ENCODE measurements at places on chromosomes 6 and 20.
A peak's percentile ranks its signal among the peaks of the same experiment; 100 is the strongest.

DNA sequence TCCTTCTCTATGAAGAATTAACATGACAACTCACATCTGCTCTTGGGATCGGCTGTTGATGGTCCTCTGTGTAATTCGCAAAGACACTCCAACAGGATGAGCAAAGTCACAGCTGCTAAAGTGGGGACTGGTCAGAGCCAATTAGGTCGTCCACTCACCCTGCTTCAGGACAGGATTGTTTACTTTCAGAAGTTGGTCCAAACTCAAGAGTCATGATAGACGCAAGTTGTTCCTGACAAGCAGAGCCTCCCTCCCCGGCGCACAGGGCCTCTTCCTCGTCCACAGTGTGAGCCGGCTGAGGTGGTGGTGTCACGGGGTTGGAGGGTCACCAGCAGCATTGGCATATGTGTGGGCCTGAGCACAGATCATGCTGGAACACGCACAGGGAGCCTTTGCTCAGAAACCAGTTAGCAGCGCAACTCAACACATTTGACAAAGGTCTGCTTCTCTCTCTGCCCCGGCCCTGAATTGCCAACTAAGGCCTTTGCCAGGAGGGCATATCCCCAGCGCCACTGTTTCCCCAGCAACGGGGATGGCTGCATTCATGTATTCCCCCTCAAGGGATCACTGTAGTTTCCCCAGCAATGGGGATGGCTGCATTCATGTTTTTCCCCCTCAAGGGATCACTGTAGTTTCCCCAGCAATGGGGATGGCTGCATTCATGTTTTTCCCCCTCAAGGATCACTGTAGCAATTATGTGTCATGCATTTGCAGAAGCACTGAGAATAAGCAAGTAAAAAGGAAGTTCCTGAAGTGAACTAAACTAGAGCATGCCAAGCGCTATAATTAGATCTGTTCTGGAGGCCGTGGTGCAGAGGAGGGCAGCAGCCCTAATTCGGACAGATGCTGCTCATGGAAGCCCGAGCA is 111.7 kb downstream of the THBS2 start:
- DNase-seq: no peak

DNA sequence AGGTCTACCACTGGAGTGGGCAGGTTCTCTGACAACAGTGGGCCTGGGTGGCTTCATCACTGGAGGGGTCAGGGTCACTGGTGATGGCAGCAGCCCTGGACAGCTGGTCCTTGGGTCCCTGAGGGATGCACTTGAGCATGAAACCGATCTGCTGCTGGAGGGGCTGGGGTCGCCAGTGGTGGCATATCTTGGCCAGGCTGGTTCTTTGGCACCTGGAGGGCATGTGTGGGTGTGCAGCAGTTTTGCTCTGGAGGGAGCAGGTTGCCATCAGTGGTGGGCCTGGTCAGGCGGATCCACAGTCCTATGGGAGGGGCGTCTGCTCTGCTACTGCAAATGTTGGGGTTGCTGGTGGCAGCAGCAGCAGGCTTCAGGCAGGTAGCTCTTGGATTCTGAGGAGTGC is 117.0 kb downstream of the AIG1 start:
- DNase-seq: no peak

DNA sequence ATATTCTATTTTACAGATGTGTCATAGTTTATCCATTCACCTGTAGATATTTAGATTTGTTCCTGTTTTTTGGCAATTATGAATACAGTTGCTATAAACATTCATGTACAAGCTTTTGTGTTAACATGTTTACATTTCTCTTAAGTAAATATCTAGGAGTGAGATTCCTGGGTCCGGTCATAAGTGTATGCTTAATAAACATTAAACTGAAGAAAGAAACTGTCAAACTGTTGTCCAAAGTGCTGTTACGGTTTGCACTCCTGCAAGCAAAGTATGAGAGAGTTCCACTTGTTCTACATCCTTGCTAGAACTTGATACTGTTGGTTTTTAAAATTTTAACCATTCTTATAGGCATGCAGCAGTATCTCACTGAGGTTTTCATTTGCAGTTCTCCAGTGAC is 138.6 kb downstream of the RALGAPA2 start:
- no peak for DNase-seq

GRCh38 chr20:14951105-14951504 is 613.7 kb upstream of the FLRT3 start:
- no peak for DNase-seq

- no peak for DNase-seq
Observed at GRCh38 chr6:39062014-39062740, 13.6 kb downstream of the GLP1R start.

DNA sequence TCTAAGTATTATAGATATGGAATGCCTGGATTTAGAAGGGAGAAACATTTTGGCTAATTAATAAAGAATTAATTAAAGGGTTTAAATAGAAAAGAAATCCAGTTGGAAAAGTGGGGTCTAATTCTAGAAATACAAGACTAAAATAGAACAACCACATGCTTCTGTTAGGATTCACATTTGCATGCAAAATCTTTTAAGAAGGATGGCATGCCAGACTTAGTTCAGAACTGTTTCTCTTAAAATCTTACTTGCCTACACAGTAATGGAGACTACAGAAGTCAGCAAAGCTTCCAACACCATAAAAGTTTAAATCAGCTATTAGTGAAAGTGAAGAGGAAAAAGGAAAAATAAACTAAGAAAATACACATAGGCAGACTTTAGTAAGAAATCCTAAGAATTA is 32.7 kb upstream of the KATNA1 start:
- no peak for DNase-seq

DNA sequence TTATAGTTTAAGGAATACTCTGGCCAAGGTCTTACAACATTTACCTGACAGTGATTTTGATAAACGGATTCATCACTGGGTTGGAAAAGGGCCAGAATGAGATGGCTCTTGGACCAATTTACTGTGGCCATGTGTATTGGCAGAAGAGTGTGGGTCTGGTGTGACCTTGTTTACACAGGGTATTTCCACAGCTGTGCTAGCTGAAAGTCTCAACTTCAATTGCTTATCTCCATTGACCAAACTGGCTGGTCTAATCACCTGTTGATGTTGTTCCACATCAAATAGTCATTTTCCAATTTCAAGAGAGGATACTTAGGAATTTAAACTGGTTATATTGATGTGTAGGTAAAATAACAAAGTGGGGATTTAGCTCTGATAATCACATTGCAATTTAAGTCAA is 501.6 kb upstream of the MAP3K7 start:
- DNase-seq: no peak

- DNase-seq: no peak
Observed at GRCh38 chr6:75290136-75290945, 5.7 kb upstream of the TMEM30A start.

DNA sequence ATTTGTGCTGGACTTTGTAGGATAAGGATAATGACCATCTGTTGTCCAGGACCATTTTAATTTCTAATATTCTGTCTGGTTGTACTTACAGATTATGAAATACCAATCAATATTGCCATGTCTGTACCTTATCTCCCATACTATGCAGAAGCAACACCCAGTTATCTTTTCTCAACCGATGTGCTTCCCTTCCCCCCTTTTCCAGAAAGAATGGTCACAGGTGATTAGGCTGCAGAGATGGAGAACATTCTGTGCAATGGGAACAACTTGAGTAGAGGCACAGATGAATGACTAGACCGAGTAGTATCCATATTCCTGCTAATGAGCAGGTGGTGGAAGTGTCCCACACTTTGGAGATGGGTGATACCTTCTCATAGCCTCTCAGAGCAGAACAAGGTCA is 10.5 kb downstream of the RALY start:
- no peak for DNase-seq

- DNase-seq: no peak
Observed at GRCh38 chr20:54843865-54844264, 368.5 kb downstream of the DOK5 start.

DNA sequence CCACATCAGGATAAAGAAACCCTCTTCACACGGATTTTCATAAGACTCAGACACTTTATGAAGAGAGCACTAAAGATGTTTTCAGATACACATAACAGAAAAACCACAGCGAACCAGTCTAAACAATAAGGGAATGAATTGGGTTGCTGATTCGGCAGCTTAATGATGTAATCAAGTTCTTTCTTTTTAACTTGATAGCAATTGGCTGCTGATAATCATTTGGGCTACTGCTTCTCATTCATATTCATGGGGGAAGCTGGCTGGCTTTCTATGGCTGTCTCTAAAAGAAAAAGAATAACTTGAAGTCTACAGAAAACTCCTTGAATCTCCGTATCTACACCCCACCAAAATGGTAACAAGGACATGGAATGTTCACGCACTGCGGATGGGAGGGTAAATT is 20.0 kb upstream of the TMEM181 start:
- no peak for DNase-seq

DNA sequence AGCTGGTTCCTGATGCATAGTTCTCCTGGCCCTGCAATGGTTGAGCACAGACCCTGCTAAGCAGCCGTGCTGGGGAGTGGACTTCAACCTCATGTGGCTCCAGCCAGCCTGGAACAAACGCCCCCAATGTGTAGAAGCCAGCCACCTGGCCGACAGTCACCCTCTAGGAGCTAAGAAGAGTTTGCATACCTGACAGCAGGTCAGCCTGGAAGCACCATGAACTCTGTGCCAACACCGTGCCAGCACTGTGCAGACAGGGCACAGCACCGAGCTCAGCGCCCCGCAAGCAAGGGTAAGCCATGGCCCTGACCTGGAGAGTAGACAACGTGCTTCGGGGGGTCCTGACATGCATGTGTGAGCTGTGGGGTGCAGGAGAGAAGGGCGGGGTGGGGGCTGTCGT is 356.3 kb downstream of the ZFAND3 start:
- no peak for DNase-seq

- no peak for DNase-seq
Observed at GRCh38 chr6:781350-781961, 88.5 kb upstream of the EXOC2 start.

- no peak for DNase-seq
Observed at GRCh38 chr20:35467339-35468224, 12.2 kb downstream of the CEP250 start.

GRCh38 chr6:84798257-84798656 is 33.9 kb upstream of the TBX18 start:
- no peak for DNase-seq

DNA sequence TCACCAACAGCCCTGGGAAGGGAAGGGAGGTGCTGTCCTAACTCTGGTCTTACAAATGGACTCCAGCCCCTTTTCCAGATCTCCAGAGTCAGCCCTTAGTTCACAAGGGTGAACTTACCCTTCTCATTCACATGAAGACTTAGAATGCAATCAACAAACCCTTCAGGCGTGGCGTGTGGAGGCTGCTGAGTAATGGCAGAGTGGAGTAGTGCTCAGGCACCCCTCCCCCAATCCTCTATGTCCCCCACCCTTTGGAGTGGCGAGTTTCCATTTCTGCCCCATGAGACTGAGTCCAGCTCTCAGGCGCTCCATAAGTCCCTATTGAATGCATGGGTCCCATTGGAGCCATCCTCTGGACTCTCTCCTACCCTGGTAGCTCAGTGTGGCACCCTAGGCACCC is 3.3 kb downstream of the SNAI1 start:
- DNase-seq: no peak

GRCh38 chr20:36319356-36320260 is 13.5 kb downstream of the DLGAP4 start:
- DNase-seq: no peak

DNA sequence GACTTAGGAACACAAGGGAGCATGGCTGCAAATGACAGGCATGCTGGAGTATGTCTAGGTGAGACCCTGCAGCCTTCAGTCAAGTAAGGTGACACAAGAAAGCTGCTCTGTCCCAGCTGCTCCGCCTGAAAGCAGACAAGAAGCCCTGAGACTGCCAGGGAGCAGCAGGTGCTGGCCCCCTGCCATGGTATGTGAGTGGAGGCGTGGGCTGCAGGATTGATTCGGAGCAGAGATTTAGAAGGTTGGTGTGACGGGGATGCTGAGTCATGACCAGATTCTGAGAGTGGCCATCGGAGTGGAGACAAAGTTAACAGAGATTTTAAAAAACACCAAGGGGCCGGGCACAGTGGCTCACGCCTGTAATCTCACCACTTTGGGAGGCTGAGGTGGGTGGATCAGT is 17.8 kb downstream of the LRP11 start:
- DNase-seq: no peak

GRCh38 chr6:22966691-22967422 is 397.5 kb downstream of the HDGFL1 start:
- no peak for DNase-seq

- peak; percentile 86 for DNase-seq
Observed at GRCh38 chr6:52403627-52404026, 16.5 kb upstream of the EFHC1 start.

DNA sequence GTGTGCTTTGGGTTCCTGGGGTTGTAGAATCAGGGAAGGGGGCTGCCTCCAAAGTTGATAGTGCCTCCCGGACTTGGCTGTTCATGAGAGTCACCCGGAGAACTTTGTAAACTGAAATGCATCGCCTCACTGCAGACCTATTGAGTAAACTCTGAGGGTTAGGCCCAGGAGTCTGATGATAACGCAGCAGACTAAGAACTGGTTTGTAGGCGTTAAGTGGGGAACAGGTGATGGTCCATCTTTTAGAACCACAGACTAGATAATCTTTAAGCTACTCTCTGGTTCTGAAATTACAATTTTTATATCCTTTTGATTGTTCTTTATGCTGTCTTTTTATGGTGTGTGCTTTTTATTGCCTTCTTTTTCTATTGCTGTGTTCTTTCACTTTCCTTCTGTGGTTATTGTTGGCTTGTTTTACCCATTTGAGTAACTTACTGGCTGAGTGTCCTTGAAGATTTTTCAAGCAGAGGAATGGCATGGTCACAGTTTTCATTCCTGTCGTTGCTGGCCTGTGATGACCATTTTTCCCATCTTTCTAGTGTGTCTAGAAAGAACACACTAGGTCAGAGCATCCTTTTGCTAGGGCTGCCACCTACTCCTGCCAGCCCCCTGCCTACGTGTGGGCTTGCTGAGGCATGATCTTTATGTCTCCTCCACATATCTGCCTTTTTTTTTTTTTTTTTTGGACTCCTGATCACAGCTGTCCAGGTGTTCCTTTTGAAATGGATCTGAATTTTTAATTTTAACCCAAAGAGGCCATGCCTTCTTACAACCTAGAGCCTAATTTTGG is 30.9 kb downstream of the LRRC1 start:
- DNase-seq: no peak

DNA sequence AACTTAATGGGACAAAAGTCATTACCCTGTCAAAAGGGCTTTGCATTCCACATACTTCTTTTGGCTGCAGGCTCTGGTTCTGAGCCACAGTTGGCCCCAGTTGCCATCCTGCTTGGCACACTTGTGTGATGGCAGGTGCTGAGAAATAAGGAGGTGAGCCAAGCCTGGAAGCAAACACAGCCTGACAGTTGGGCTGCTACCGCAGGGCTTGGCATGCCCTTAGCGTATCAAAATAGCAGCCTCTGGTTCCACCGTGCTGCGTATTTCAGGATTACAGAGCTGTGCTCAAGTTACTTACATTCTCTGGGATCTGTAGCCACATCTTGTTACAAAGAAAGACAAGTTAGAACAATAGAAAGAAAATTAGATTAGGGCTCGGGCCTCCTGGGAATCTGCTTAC is 11.1 kb downstream of the MTHFD1L start:
- peak; percentile 90 for DNase-seq

- no peak for DNase-seq
Observed at GRCh38 chr20:18009116-18009515, 40.3 kb downstream of the MGME1 start.
